ENCODE measurements at places on chromosomes 6 and 20.

DNA sequence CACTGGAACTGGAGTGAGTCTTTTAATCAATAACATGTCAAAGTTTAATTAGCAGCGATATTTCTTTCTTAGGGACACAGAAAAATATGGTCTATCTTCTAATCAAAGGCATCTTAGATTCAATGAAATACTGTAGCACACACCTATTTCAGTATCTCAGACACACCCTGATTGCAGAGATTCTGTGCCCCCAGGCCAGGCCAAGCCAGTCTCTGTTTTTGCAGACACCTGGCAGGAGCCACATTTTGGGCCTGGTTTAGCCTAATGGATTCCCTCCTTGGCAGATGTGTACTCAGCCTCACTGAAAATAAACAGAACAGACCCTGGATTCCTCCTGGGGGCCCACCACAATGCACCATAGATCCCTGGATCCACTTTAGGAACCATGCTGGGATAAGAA is 74.8 kb downstream of the LRFN2 start:
- DNase-seq: no peak

GRCh38 chr20:33013701-33014326 is 6.3 kb downstream of the BPIFB2 start:
- DNase-seq: no peak

DNA sequence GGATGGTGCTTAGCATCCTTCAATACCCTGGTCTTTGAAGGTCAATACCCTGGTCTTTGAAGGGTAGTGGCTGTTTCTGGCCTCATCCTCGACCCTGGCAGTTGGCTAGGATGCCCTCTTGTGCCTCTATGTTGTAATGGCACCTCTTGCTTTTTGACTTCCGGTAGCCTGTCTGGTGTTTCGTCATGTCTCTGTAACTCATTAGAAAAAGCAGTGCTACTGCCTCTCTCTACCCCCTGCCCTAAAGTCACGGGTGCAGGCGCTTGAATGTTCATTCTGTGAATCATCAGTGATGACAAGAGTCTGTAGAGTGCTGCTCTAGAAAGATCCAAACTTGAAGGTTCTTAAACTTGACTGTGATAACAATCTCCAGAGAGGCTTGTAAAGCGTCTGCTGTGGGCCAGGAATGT is 28.3 kb downstream of the RSPO4 start:
- DNase-seq: no peak

DNA sequence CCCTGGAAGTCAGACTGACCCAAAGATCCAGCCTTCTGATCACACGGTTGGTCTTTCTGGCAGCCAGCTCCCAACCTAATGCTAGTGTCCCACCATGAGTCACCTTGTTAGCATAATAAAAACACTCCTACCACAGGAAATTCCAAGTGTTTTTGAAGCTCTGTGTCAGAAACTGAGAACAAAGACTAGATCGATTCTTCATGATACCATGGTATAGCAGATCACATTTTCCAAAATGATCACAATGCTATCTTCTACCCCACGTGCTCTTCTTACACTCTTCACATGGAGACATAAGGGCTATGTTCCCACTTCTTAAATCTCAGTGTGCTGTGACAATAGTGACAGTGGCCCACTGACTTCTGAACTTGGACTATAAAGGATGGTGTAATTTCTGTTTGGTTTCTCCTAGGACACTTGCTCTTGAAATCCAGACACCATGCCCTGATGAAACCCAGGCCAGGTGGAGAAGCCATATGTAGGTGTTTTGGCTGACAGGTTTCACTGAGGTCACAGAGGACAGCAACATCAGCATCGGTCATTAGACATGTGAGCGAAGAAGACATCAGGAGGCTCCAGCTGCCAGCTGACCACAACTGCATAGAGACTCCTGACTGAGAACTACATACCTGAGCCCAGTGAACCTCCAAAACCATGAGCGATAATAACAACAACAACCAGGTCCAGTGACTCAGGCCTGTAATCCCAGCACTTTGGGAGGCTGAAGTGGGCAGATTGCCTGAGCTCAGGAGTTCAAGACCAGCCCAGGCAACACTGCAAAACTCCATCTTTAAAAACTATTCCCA is 57.5 kb downstream of the MKKS start:
- no peak for DNase-seq

GRCh38 chr20:19712721-19713260 is 45.3 kb upstream of the RIN2 start:
- DNase-seq: no peak

DNA sequence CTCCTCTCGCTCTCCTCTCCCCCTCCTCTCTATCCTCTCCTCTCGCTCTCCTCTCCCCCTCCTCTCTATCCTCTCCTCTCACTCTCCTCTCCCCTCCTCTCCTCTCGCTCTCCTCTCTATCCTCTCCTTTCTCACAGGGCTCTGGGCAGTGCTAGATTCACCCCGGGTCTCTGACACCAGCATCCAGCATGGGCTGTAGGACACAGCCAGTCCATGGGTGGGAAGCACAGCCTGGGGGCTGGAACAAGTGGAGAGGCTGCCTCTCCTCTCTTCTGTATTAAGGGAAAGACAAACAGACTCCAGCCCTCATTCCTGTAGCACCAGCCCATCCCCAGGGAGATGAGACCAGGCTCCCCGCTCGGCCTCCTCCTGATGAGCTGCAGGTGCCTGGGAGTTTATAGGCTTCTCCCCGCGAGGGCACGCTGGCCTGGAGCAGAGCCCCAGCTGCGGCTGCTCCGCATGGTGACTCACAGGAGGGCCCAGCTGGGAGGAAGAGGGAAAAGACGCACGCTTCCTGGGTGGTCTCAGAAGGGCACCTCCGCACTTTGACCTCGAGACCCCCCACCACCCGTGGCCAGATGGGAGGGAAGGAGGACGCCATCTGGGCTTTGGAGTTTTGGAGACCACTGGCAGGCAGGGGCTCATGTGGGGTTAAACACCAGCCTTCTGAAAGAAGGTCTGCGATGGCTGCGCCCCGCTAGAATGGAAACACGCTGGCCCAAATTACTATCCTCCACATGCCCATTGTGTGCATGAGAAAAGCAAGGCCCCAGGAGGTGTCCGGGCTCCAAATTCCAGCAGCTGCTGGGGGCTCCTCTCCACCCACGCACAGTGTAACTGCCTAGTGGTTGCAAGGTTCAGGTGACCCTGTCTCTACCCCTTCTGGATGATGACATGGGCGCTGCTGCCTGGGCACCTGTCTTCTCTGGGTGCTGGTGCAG is 68.0 kb downstream of the BMP7 start:
- no peak for DNase-seq

DNA sequence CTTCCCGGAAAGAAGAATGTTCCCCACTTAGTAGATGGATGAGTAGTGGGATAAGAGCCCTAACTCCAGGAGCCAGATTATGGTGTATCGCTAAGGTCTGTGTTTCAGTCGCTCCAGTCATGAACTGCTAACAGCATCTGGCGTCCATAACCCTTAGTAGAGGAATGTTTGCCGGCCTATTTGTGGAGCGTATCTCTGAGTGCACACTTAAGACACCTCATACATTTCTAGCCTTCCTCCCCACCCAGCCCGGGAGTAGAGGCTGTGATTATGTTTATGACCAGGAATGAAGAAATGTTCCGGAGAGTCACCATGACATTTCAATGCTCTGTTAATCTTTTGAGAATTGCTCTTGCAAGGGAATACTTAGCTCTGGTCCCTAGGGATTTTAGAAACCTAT is 251.1 kb upstream of the SOX4 start:
- DNase-seq: no peak

DNA sequence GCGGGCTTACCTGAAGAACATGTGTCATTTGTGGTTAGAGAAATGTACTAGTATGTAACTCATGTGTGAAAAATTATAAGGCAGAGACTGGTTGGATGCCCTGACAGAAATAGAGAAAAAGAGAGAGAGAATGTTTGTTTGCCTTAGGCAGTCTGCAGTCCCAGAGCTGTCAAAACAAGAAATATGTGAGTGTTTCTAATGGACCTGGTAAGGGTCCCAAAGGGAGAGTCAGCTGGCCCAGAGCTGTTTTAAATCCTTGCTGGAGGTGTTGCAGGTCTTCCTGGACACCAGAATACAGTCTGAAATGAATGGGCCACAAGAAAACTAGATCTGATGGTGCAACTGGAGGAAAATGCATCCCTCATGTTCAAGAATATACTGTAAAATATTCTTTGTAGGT is 158.3 kb upstream of the OGFRL1 start:
- DNase-seq: no peak

DNA sequence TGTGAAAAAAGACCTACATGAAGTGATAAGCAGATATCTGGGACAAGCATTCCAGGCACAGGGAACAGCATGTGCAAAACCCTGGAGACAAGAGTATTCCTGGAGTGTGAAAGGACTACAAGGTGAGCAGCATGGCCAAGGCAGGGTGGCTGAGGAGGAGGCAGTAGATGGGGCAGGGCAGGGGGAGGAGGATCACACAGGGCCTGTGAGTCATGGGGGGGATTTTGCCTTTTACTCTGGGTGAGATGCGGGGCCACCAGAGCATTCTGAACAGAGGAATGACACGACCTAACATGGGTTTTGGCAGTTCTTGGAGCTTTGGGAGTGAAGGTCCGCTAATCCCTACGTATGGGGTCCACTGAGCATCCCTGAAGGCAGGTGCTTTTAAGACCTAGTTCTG is 69.8 kb upstream of the CCN6 start:
- DNase-seq: no peak

DNA sequence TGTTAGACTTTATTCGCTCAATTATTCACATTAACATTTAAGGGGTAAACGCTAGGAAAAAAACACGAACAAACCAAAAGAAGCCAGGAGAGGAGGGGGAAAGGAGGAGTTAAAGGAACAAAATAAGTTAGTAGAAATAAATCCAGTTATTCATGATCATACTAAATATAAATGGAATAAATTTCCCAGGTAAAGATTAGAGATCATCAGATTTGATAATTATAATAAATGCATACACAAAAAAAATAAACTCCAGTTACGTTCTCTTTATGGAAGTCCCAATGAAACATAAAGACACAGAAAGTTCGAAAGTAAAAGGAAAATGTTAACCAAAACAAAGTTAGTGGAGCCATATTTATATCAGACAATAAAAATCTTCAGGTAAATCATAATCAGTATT is 568.7 kb upstream of the NOX3 start:
- DNase-seq: no peak

GRCh38 chr20:51531141-51531710 is 11.3 kb downstream of the NFATC2 start:
- DNase-seq: peak; percentile 70

DNA sequence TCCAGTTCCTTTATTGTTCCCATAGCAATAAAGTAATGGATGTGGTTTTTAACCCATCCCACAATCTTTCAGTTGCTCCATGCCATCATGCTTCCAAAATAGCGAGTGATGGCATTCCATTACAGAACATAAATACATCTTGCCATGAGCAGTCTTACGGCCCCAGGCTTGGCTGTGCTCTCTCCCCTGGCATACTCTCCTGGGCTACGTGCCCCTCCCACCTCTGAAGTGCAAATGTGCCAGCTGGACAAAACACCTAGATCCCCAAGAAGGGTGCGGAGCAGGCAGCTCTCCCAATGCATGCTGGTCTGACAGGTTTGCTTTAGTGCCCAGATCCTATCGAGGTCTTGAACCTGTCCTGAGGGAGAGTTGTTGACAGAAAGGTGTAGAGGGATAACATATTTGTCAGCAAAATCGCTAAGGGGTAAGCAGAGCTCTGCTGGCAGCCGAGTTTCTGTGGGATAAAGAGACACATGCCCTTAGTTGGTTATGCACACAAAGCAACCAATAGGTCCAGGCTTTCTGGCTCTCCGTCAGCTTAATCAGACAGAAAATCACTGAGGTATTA is 43.9 kb upstream of the PAX1 start:
- DNase-seq: no peak

GRCh38 chr20:37342231-37343177 is 3.4 kb upstream of the SRC start:
- DNase-seq: no peak

GRCh38 chr6:118896339-118897136 is 2.6 kb downstream of the ASF1A start:
- no peak for DNase-seq

- no peak for DNase-seq
These were observed 100.3 kb downstream of the ARHGAP18 start for GRCh38 chr6:129609635-129610034.

GRCh38 chr20:56809668-56810067 is 180.6 kb downstream of the TFAP2C start:
- DNase-seq: no peak

GRCh38 chr6:122050242-122050755 is 349.2 kb upstream of the HSF2 start:
- no peak for DNase-seq

GRCh38 chr20:39961637-39962244 is 727.3 kb downstream of the MAFB start:
- no peak for DNase-seq

- DNase-seq: no peak
These were observed 490.6 kb upstream of the POU3F2 start for GRCh38 chr6:98343797-98344196.

- no peak for DNase-seq
These were observed 344.6 kb upstream of the IMPG1 start for GRCh38 chr6:76416821-76417605.

DNA sequence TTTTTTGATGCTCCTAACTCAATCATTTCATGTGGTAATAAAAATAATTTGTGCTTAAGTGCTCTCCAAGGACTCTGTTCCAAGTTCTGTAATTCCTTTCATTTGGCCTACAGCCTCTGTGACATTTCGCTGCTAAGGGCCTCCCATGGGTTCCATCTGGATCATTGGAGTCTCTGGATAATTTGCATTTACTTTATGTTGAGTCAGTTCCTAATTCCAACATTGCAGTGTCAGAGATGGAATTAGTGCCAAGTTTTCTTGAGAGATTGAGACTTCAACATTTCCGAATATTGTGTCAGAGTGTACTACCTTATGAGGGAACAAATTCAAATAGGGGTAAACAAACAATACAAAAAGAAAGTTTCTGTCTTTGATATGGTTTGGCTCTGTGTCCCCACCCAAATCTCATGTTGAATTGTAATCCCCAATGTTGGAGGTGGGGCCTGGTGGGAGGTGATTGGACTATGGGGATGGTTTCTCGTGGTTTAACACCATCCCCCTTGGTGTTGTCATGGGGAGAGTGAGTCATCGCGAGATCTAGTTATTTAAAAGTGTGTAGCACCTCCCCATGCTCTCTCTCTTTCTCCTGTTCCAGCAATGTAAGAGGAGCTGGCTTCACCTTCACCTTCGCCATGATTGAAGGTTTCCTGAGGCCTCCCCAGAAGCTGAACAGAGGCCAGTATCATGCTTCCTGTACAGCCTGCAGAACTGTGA is 244.1 kb upstream of the TBX18 start:
- no peak for DNase-seq

- no peak for DNase-seq
These were observed 183.1 kb downstream of the PRDM13 start for GRCh38 chr6:99789767-99790166.

GRCh38 chr6:111456208-111456607 is 26.8 kb downstream of the REV3L start:
- no peak for DNase-seq

GRCh38 chr20:10061641-10062040 is 26.9 kb downstream of the ANKEF1 start:
- DNase-seq: no peak

- DNase-seq: no peak
These were observed 221.4 kb downstream of the CDKAL1 start for GRCh38 chr6:20755631-20756030.

Measured in CD4-positive, alpha-beta T cell treated with Interleukin-15 for 1 hour (primary cell).